Fibroblast of lung (primary cell): ENCODE measurements at places on chromosomes 3 and 15. TPM values are rescaled to one million over a fixed set of nuclear protein-coding genes. Genes with fewer than 3 reads are reported as not detected.

RASSF1 gene
- total RNA-seq, result 24.1 and 32.4 TPM in 2 replicates

ANKRD63 gene
- not detected in 2 replicates for total RNA-seq

C15orf62 gene
- total RNA-seq, result under 0.01 and 0.17 TPM in 2 replicates

GOLGA8M gene
- total RNA-seq, result 0.26 and 1.2 TPM in 2 replicates

SCN11A gene
- under 0.01 and 0.17 TPM in 2 replicates for total RNA-seq

RAF1 gene
- total RNA-seq, result 135 and 258 TPM in 2 replicates

DNA sequence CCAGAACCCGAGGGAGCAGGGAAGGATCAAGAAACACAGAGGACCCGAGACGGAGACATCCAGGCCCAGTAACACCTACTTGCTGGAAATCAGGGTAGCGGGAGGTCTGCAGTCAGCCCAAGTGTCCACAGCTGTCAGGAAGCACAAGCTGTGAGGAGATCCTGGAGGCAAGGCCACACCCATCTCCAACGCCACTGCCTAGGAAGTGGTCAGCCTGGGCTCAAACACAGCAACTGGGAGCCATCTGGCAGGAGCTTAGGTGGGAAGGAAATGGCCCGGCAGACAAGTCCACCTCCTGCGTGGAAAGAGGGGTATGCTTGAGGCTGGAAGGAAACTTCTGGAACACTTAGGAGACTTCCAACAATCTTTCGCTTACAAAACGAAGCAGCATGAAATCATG, 407.1 kb downstream of the VPS13C start:
- DNase-seq, result no peak
- H3K36me3 ChIP-seq, result no peaks in the 10 kb centered on the region
- H3K4me1 ChIP-seq, result no peaks in the 10 kb centered on the region

DNA sequence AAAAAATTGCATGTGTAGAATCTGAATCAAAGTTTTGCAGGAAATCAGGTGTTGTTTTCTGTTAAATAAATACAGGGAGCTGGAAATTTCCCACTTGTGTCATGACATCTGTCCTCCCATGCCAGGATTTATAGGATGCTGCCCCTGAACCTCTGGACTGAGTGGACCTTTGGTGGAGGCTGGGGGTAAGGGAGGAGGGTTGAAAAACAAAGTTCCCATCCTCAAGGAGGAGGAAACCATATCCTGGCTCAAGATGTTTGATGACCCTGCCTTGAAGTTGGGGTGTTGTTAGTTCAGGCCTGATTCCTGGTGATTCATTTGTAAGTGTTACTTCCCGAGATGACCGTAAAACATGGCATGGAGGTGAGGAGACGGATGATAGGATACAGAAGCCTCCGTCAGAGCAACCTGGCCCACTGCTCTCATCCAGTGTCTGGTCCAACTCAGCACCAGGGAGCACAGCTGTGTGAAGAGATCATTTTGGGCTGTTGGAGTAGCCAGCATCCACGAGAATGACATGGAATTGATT, 223.6 kb downstream of the CACNA2D3 start:
- no peaks in the 10 kb centered on the region for H3K36me3 ChIP-seq
- no peak for DNase-seq
- no peak overlapping the region for H3K4me3 ChIP-seq
- H3K27me3 ChIP-seq, result no peaks in the 10 kb centered on the region
- H3K4me1 ChIP-seq, result no peaks in the 10 kb centered on the region

- H3K4me3 ChIP-seq, result no peak overlapping the region
- no peaks in the 10 kb centered on the region for H3K4me1 ChIP-seq
- no peaks in the 10 kb centered on the region for H3K27me3 ChIP-seq
- DNase-seq, result no peak
- no peak overlapping the region for H3K27ac ChIP-seq
- H3K36me3 ChIP-seq, result peaks cover 12% of the 10 kb centered on the region
Observed at GRCh38 chr3:127717357-127718244, 44.8 kb downstream of the ABTB1 start.

DNA sequence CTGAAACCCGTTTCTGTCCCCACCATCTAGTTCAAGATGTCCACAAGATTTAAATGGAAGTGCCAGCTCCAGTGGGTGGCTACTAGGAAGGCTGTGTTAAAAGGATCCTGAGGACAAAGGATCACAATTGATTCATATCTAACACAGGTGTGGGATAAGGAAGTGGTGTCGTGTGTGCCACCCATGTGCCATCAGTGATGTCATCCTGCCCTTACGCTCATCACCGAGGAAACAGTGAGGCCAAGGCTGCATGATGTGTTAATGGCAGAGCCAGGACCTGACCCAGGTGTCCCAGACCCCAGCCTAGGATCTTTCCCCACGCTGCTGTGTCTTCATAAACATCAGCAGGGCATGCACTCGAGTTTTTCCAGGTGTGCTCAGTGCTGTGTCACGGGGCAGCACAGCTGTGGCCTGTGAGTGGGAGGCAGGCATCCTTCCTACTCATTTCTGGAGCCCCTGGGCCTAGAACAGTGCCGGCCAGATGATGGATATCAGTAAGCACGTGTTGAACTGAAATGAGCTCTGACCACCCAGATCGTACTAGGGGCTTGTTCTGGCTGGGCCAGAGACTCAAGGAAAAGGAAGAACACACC, 10.6 kb upstream of the TGM5 start:
- H3K27me3 ChIP-seq, result peaks cover 16% of the 10 kb centered on the region
- H3K36me3 ChIP-seq, result no peaks in the 10 kb centered on the region
- no peak for DNase-seq
- H3K27ac ChIP-seq, result no peak overlapping the region

- no peak for DNase-seq
- no peak overlapping the region for H3K4me3 ChIP-seq
- no peaks in the 10 kb centered on the region for H3K36me3 ChIP-seq
- no peak overlapping the region for H3K27ac ChIP-seq
- no peaks in the 10 kb centered on the region for H3K27me3 ChIP-seq
Observed at GRCh38 chr3:52441772-52442332, 3.1 kb downstream of the SEMA3G start.

DNA sequence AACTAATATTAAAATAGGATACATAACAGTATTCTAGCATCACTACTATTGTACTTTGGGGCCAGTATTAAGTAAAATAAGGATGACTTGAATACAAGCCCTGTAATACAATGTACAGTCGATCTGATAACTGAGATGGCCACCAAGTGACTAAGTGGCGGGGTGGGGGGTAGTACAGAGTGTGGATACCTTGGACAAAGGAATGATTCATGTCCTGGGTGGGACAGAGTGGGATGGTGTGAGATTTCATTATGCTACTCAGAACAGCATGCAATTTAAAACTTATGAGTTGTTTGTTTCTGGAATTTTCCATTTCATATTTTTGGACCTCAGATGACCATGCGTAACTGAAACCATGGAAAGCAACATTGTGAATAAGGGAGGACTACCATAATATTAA, 46.0 kb downstream of the SLC7A14 start:
- H3K36me3 ChIP-seq, result no peaks in the 10 kb centered on the region
- no peaks in the 10 kb centered on the region for H3K27me3 ChIP-seq
- H3K27ac ChIP-seq, result no peak overlapping the region
- H3K4me1 ChIP-seq, result no peaks in the 10 kb centered on the region
- no peak for DNase-seq

DNA sequence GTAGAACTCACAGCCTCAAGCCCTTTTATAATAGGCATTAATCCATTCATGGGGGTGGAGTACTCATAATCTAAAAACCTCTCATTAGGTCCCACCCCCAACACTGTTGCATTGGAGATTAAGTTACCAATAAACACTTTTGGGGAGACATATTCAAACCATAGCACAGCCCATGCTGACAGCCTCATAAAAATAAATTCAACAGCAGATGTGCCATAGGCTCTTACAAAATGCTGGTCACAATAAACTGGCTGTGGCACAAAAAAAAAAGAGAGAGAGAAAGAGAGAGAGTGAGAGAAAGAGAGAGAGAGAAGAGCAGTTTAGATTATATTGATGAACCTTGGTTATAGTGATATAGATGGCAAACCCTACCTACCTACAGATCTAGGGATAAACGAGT, 1000.9 kb downstream of the TUSC7 start:
- no peaks in the 10 kb centered on the region for H3K4me1 ChIP-seq
- H3K36me3 ChIP-seq, result no peaks in the 10 kb centered on the region
- DNase-seq, result no peak
- H3K27ac ChIP-seq, result no peak overlapping the region
- H3K4me3 ChIP-seq, result no peak overlapping the region

GRCh38 chr3:73580343-73580742, 44.4 kb downstream of the PDZRN3 start:
- H3K27ac ChIP-seq, result peak overlapping the region; percentile 10
- H3K4me3 ChIP-seq, result no peak overlapping the region
- peaks cover 6% of the 10 kb centered on the region for H3K4me1 ChIP-seq
- H3K27me3 ChIP-seq, result no peaks in the 10 kb centered on the region
